ENCODE measurements at places on chromosomes 13 and 19.
A peak's percentile ranks its signal among the peaks of the same experiment; 100 is the strongest.

GRCh38 chr19:47404334-47405196, 14.8 kb downstream of the MEIS3 start:
- no peak for DNase-seq

GRCh38 chr13:80341101-80341755, at the start of gene SPRY2:
Gene SPRY2, minus strand, starts transcription at chr13:80341126. Its CDS starts 3,421 bp downstream, at chr13:80337705.
- DNase-seq, result peak; percentile 36

GRCh38 chr13:87889254-87889653, 218.1 kb downstream of the SLITRK5 start:
- no peak for DNase-seq

DNA sequence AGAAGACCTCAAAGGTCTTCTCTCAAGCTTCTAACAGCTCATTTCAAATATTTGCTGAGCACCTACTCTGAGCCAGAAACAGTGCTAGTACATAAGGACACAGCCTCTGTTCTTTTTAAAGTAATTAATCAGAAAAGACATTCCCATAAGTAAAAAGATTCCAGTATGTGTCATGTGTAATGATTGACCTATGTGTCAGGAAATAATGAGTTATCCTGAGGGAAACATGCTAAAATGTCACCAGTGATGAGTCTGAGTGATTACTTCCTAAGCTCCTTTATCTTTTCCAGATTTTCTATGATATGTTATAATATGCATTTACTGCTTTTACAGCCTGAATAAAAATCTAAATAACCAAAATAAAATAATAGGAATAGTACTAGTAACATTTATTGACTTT, 107.6 kb downstream of the SLC25A15 start:
- DNase-seq, result no peak

DNA sequence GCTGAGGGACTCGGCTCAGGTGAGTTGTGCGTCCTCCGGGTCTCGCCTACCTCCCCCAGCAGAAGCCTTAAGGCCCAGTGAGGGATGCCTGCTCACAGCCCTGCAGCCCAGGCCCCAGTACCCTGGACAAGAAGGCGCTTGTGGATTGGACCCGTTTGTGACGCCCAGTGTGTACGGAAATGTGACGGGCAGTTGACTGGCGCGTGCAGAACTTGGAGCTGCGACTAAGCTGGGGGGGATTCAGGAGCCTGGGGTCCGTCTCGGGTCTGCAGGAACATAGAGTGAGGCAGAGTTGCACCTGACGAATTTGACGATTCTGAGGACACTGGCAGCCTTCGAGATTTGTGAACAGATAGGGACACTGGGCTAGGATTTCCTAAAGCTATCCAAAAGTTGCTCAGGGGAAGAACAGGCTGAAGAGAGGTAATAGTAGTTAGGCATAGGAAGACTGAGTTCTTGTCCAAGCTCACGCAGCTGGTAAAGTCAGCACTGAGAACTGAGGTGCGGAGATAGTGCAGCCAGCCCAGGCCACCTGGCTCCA, 519 bp downstream of the ZNF551 start:
- no peak for DNase-seq

- peak; percentile 19 for DNase-seq
Observed at GRCh38 chr19:50266896-50267295, 62.3 kb downstream of the KCNC3 start.

DNA sequence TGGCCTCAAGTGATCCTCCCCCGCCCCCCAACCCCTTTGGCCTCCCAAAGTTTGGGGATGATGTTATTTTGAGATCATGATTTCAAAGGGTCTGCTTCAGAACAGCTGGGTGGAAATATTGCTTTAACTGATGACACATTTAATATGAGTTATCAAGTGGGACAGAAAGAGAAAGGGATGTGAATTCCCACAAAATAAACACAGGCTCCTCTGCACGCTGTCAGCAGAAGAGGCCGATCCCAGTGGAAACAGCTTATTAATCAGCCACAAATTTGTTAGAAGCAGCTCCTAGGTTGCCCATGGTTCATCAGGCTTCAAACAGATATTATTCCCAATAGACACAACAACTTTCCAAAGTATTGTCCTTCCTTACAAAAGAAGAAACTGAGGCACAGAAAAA, 4.7 kb downstream of the DCLK1 start:
- no peak for DNase-seq

DNA sequence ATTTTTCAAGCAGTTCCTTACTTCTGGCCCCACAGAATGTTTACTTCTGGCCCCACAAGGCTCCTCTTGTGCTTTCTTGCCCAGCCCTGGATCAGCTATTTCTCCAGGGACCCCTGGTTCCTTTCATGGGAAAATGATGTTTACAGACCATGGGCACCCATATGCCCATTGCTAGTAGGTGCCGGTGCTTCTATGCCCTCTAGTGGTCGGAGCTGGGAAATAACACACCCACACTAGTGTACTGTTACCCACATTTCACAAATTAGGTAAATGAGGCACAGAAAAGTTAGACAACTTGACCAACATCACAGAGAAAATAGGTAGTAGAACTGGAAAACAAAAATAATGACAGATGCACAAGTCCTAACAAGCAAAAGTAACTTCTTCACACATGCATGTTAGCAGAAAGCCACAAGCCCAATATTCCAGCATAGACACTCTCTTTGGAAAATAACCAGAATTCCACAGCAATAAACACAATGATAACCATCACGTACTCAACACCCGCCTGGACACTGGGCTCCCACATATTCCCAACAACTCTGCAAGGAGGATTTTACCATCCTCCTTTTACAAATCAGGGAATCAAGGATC, 1.3 kb upstream of the CEACAM6 start:
- DNase-seq, result no peak

GRCh38 chr19:9166846-9167245, 11.9 kb upstream of the OR7D2 start:
- DNase-seq, result no peak

GRCh38 chr13:57546942-57547341, 84.6 kb upstream of the PCDH17 start:
- no peak for DNase-seq

DNA sequence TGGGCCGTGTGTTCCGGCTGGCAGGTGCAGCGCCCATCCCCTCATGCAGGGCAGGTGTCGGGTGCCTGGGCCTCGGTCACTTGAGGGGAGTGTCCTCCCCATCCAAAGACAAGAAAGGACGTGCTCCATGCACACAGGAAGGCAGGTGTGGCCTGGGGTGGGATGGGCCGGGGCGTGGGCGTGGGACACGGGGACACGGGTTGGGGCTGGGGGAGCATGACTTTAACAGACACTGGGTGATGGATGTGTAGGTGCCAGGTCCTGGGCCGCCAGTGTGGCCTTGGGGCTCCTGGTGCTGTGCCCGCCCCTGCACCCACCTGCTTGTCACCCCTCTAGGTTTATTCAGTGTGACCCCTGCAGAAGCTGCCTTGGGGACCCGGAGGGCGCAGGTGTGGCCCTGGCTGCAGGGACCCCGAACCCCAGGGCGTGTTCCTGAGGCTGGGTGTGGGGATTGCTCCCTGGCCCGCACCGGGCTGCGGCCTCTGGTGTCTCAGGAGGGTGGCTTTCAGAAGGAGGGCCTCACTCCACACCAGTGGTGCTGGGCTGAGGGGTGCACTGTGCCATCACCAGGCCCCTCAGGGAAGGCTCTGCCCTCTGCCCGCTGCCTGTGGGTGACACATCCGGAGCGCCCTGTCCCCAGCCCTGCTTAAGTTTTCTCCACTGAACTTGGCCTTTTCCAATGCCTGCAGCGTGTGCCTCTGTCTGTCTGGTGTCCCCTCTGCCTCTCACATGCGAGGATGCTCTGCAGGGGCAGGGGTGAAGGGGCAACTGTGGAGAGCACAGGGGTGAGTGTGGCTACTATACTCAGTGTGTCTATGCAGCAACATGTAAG, 5.2 kb downstream of the TMEM255B start:
- DNase-seq, result no peak

DNA sequence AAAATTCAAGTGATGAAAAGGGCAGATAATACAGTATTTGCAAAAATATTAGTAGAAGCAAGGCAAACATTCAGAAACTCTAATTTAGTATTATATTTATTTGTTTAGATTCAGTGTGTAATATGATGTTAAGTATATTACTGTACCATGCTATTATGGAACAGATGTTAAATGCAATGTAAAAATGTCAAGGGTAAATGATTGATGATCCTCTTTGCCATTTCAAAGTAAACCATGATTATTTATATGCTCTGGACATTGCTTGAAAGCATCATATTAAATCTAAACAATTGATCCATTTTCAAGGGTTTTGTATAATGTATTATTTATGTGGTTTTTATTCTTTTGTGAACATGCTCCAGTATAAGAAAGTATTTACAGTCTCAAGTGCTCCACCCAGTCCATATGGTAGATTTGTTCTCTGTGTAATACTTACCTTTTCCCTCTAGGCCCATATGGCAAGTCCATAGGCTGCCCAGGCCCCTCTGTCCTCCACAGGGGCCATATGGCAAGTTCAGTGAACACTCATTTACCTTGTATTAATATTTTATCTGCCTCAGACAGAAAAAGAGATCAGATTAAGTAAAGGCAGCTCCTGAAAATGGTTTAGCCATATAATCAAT, 353.5 kb downstream of the DACH1 start:
- no peak for DNase-seq

DNA sequence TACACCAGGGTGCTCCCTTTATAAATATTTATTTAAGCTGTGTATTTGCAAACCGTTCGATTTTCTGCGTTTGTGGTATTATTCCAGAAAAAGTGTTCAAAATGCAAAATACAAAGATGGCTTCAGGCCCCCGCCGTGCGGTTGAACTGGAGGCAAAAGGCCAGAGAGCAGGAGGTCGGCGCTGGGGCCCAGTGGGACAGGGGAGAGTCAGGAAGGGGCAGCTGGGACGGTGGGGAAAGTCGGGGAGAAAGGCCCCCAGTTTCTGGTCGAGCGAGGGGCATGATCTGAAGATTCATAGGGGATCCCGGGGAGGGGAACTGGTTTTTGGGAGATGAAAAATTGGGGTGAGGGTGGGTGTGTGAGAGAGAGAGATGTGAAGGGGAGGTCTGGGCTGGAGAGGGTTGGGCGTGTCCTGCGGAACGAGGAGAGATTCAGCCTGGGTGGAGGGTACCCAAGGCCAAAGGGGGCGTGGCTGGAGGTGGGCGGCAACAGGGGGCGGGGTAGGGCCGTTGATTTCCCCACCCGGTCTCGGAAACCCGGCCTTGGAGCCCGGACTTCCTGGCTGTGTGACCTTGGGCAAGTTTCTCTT, 678 bp downstream of the ISOC2 start:
- no peak for DNase-seq

DNA sequence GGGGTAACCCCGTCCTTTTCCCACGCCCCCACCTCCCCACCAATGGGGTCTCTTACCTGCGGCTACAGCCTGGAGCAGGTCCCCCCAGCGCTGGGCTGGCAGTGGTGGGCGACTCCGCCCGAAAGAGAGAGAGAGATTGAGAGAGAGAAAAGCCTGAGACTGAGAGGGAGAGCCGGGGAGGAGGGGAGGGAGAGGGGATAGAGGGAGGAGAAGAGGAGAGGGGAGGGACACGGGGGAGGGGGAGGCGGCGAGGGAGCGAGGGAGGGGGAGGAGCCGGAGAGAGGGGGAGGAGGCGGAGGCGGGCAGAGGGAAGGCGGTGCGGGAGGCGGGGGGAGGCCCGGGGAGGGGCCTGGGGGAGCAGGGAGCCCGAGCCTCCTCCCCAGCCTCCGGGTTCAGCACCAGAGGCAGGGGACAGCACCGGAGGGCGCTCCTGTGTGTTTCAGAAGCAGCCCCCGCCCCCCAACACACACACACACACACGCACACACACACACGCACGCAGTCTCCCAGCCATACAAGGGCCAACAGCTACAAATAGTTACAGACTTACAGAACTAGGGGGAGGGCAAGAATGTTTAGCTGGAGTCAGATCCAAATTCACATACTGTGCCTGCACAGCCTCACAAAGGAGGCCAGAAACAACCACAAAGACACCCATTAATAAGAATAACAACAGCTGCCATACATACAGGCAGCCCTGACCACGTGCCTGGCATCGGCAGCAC, at the start of gene SLC8A2:
Gene SLC8A2, minus strand, starts transcription at position 161 of the 725 bp plus-strand sequence. CDS start 5,490 bp downstream, outside the sequence.
- peak; percentile 58 for DNase-seq

DNA sequence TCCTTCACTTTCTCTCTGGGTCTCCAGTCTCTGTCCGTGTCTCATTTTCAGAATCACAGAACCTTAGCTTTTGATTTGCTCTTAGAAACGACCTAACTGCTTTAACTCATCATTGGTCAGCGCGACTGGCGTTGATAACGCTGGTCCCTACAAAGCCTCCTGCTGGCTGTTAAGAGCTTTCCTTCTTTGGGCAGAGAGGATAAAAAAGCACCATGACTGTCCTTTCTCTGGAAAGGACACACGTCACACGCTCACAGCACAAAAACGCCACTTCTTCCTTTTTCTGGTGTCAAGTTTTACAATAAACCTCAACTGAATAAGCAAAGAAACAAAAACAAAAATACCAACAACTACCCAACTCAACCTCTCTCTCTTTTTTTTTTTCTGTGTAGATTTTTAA, 1.7 kb upstream of the KLK12 start:
- DNase-seq, result no peak

DNA sequence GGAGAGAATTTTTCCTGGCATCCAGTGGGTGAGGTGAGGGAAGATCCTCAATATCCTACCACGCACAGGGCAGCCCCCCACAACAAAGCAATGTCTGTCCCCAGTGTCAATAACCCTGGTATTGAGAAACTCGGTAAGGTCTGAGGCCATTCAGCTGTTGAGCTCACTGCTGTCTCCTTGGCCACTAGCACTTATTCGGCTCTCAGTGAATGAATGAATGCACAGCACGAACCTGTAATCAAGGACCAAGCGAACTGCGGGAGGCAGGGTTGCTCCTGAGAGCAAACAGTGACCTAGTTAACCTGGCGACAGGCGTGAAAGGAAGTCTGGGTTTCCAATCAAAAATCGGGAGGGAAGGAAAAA, 640 bp downstream of the ZSCAN5A start:
- no peak for DNase-seq

DNA sequence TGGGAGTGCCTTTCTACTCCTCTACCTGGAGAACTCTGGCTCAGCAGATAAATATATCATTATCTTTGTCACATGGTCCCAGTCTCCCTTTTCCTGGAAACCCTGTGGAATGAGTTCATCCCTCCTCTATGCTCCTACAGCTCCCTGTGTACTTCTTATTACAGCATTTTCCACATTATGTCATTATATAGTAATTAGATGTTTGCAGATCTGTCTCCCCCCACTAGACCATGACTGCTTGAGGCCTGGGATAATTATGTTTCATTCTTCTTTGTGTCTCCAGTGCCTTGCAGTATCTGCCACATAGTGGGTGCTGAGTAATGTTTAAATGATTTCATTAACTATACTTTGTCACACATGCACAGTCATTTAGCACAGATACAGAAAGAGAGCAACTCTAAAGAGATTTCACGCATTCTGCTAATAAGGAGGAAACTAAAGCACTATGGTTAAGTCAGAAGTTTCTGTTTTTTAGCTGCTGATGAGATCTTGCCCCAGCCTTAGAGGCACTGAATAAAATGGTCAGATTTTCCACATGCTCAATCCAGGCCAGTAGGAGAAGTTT, 66.1 kb upstream of the DIAPH3 start:
- no peak for DNase-seq

GRCh38 chr13:84121456-84121855, 239.2 kb upstream of the SLITRK1 start:
- no peak for DNase-seq

GRCh38 chr13:108302279-108302678, 32.8 kb downstream of the TNFSF13B start:
- DNase-seq, result no peak

- DNase-seq, result no peak
Observed at GRCh38 chr13:79799059-79799867, 318.3 kb downstream of the NDFIP2 start.

Measured in T-helper 2 cell (primary cell).